ENCODE measurements at places on chromosomes 6 and 20.

DNA sequence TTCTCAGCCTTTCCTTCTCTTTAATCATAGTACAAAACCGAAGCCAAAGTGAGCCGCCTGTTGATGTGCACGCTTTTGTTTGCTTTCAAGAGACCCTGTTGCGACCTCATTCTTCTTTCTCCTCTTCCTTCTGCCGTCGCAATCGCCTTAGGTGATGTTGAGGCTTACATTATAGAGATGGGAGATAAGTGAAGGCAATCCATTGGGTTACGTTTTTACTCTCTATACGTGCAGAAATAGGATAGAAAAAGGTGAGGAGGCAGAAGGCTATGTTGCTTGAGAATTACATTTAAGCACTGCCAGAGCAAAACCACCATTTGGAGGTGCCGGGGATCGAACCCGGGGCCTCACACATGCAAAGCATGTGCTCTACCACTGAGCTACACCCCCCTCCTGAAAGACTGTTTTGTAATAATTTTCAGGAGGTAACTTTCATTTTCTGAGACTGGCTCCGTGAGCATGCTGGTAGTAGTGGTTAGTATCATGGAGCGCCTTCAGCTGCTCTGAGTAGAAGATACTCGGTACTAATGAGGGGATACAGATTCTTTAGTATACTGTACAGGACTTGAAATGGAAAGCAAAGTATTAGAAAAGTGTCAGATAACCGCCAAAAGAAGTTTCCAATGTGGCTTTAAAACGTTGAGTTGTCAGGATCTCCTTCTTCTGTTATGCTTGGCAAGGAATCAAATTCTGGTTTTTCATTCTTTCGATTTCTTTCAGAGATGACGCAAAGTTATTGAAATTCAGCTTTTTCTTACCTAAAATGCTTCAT is 165.6 kb downstream of the TRIM27 start:
- DNase-seq, result no peak

GRCh38 chr20:16541226-16541625 is 32.0 kb downstream of the KIF16B start:
- no peak for DNase-seq

DNA sequence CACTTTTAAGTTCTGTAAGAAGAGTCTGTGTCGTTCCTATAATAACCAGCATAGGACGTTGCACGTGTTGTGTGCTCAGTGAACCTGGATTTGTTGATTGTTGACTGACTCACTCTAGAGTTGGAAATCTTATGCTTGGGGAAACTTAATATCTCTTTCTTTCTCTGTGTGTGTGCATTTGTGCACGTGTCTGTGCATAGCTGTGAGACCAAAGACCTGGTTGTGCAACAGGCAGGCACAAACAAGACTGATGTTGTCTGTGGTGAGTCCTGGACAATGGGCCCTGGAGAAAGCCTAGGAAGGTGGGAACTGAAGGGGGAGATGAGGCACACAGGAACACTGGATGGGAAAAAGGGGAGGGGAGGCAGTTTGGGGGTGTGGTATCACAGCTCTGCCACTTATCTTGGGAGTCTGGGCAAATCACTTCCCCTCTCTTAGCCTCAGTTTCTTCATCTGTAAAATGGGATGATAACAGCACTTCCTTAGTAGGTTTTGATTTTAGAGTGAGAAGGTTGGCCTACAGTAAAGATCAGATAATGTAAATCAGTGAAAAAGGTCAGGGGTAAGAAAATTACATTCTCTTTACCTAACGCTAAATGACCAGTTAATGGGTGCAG is 8.4 kb downstream of the CD40 start:
- no peak for DNase-seq

- no peak for DNase-seq
Observed at GRCh38 chr6:106227612-106228507, 97.7 kb downstream of the ATG5 start.

GRCh38 chr20:22561965-22562577 is 22.3 kb downstream of the FOXA2 start:
- no peak for DNase-seq

- peak; percentile 46 for DNase-seq
Observed at GRCh38 chr20:45456632-45457031, 12.9 kb upstream of the WFDC2 start.

GRCh38 chr6:28322661-28323060 is 13.3 kb downstream of the ZSCAN31 start:
- DNase-seq, result no peak

DNA sequence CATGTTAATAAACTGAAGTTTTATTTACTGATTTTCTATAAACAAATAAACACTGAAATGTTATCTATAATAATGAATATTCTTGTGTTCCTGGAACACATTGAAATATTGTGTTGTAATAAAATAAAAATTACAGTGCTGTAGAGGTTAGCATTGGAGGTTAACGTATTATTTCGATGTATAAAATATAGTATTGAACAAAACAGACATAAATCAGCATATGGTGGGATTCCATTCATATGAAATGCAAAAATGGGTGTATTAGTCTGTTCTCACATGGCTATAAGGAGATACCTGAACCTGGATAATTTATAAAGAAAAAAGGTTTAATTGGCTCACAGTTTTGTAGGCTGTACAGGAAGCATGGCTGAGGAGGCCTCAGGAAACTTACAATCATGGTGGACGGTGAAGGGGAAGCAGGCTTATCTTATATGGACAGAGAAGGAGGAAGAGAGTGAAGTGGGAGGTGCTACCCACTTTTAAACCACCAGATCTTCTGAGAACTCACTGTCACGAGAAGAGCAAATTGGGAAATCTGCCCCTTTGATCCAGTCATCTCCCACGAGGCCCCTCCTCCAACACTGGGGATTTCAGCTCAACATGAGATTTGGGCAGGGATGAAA is 24.6 kb upstream of the BMP6 start:
- DNase-seq, result no peak

DNA sequence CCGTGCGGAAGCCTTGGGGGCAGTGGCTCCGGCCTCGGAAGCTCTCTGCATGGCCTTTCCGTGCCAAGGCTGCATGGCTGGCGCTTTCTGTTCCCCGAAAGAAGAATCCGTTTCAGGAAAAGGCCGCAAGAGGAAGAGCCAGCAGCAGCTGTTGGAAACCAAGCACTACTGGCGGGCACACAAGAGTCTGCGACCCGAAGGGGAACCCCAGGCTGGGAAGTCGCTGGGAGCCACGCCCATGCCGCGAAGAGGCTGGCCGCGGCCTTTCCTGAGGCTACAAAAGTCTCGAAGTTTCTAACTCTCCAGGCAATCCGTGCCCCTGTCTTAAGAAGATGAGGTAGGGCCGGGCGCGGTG is at the start of gene CGAS:
Gene CGAS, minus strand, starts transcription at position 191 of the 355 bp plus-strand sequence. Its CDS starts 116 bp downstream, at position 75.
- DNase-seq, result no peak

DNA sequence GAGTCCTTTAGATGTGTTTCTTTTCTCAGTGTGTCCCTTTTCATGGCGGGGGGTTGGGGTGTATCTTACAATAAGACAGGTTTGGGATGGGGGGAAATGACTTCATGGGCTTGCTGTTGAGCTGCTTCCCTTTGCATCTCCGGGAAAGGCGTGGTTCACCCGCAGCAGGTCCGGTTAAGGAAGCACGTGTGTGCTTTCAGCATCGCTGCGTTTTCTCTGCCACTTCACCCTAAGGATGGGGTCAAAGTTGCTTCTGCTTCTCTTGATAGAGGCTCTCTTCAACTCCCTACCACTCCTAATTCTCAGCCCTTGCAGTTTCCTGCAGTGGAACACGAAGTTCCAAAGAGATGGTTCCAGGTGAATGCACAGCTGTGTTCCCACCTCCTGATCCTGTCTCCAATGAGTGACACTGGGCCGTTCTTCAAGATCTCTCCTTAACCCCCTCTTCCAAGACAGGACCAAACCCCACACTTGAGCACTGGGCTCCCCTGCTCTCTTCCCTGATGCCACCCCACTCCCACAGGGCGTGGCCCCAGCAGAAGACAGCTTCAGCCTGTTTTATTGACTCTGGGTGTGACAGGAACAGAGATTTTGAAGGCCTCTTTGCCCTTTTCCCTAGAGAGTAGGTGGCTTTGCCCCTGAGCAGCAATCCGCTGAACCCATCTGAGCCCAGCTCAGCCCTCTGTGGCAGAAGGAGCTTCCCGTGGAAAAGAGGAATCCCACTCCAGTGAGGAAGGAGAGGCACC is 85.2 kb downstream of the PLEKHG1 start:
- DNase-seq, result no peak

- DNase-seq, result peak; percentile 62
Observed at GRCh38 chr6:143744551-143745165, 66.9 kb downstream of the PHACTR2 start.

GRCh38 chr6:10510592-10511367 is 10.4 kb upstream of the GCNT2 start:
- peak; percentile 72 for DNase-seq

DNA sequence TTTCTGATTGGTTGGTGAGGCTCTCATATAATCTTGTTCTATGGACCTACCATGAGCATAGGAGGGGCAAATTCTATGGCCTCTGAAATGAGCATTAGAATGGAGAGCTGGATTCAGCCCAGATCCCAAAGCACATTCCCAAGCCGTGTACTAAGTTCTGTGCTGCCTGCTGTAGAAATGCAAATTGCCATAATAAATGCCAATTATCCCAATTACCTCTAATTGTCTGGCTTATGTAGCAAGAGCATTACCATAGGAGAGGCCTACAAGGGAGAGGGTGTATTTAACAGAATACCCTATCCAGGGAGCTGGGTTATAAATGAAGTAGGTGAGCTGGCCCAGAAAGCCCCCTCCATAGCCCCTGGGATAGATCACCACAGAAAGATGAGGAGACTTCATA is 126.8 kb downstream of the LRFN2 start:
- DNase-seq, result peak; percentile 38

GRCh38 chr6:28758818-28759235 is 165.0 kb downstream of the TRIM27 start:
- DNase-seq, result no peak

- no peak for DNase-seq
Observed at GRCh38 chr6:38175786-38176185, 356.3 kb downstream of the ZFAND3 start.

- peak; percentile 40 for DNase-seq
Observed at GRCh38 chr20:44780226-44780625, 30.1 kb downstream of the RIMS4 start.

DNA sequence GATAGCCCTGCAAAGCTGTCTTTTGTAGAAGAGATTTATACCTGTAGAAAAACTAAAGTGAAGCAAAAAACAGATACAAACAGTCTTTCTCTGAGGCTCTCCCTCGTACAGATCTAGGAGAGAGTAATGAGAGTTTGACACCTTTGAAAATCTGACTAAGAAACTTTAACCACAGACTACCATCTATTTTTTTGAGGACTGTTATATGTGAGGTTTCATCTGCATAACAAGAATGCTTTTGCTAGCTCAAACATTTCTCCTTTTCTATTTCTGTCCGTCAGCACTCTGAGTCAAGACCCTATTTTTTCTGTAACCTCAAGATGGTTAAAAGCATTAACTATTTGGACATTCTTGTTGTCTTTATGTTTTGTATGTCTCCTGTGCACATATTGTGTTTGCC is 193.0 kb downstream of the BTBD3 start:
- no peak for DNase-seq

- DNase-seq, result no peak
Observed at GRCh38 chr6:169642455-169642854, 59.4 kb downstream of the WDR27 start.

DNA sequence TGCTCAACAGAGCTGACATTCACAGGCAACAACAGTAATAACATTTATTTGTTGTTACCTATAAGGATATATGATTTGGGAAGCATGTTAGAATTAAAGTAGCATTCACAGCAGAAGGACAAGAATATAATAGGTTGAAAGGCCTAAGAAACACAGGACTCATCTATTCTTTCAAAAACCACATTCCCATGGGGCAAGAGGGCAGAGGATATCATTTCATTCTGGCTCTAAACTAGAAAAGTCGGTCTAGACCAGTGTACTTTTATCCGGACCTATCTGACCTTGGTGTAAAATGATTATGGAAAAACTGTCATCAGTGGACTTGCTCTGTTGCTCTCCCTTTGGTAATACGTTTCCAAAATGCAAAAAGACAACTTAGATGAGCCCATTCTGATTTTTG is 914.7 kb upstream of the CITED2 start:
- DNase-seq, result no peak

GRCh38 chr6:12947151-12947871 is 230.7 kb downstream of the PHACTR1 start:
- no peak for DNase-seq
